ENCODE measurements at places on chromosomes 12 and 14.
A peak's percentile ranks its signal among the peaks of the same experiment; 100 is the strongest.

DNA sequence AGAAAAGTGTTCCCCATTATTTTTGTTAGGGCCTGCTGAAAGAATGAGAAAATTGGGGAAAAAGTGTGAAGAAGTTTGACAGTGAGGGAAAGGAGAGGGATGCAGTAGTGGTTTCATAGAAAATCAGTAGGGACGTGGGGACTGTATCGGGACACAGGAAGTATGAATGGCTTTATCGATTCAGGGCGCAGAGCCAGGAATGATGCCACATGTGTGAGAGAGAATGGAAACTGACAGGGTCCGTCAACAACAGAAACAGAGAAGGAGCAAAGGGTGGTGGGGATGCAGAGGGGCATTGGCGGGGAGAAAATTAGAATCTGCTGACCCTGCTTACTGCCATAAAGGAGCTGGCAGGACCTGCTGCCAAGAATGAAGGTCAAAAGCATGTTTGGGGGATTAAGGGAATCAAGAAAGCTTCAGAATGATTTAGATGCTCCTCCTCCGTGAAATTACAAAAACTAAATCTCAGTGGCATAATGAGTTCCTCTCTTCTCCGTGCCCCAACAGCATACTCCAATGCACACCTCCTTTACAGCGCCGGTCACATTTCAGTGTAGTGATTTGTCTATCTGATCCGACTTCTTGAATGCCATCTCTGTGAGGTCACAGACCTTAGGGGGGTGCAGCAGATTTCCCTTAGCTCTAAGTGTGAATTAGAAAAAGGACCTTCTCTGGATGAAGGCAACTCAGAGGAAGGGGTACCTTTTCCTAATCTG lies 92.6 kb downstream of the EMP1 start:
- no peak for DNase-seq

DNA sequence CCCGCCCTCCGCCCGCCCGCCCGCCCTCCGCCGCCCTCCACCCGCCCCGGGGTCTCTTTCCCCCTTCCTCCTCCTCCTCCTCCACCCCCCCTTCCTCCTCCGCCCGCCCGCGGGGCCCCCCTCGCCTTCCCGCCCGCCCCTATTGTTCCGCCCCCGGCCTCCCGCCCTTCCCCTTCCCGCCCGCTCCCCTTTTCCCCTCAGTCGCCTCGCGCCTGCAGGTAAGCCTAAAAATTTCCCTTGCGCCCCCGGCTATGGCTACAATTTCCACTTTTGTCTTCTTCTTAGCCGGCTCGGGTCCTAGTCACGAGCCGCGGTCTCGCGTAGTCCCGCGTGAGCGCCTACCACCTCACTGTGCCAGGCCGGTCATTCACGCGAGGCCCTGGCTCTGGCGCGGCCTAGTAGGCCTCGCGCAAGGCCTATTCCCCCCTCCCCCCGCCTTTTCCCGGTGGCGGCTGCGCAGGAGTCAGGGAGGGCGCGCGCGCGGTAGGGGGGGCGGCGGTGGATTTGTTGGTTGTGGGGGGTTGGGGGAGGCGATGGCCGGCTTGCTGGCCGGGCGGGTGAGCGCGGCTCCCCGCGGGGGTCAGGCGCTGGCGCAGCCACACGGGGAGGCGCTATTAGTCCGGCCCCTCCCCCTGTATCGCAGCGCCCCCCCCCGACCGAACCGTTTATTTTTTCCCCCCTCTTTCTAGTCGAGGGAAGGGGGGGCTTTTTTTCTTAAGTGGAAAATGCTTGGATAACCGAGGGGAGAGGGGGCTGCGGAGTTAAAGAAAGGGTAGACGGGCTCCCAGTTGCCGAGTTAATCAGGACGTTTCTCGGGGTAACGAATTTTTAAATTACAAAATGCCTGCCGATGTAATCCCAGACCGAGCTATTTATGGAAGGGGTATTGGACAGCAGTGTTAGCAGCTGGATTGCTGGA lies 516 bp downstream of the PCBP2 start:
- DNase-seq = peak; percentile 96

DNA sequence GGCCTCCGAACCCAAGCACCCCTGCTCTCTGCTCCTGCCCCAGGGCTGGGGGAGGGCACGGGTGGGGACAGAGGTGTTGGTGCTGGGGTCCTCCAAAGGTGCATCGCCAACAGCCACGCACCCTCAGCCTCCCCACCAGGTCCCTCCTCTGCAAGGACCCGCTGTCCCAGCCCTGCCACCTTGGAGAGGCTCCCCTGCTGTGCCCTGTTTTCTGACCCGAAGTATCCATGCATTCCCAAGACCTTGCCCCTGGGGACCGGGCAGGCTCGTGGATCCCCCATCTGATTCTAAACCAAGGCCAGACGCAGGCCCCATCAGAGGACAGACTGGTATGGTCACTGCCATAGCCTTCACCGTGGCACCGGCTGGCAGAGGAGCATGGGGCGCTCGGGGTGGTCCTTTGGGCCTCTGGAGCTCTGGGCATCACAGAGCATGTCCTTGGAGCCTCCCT lies 22.7 kb upstream of the BEGAIN start:
- DNase-seq = no peak

DNA sequence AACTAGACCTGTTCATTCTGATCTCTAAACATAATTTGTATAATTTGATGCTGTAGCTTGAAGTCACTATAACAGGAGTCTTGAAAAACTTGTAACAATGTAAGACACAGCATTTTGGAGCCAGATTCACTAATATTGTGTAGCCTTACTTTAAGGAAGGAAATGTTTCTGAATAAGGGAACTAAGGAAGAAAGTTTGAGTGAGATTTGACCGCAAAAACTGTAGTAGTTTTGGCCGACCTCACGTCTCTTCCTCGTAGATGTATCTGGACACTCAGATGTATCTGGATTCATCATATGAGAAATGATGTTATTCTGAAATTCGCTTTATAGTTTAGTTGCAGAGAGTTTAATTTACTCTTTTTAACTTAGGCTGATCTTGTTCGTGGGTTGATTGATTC lies 13.9 kb upstream of the DNAH10 start:
- DNase-seq = no peak

DNA sequence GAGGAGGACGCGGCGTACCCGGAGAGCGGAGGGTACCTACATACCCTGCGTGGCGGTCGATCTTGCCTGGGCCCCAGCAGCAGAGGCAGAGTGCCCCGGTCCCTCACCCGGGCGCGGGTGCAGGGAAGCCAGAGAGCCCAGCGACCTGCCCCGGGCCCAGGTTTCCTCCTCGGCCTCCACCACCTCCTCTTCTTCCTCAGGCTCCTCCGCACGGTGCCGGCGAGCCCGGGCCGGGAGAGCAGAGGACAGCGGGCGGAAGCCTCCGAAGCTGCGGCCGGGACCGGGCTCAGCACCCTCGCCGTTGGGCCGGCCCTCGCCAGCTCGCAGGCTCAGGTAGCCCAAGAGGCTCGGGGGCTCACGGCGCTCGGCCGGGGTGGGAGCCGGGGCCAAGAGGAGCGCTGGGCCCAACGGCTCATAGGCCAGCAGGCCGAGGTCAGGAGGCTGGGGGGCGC lies 6.6 kb downstream of the ZNF219 start:
- no peak for DNase-seq

GRCh38 chr12:75783093-75783877 lies 248.3 kb downstream of the PHLDA1 start:
- peak; percentile 53 for DNase-seq

DNA sequence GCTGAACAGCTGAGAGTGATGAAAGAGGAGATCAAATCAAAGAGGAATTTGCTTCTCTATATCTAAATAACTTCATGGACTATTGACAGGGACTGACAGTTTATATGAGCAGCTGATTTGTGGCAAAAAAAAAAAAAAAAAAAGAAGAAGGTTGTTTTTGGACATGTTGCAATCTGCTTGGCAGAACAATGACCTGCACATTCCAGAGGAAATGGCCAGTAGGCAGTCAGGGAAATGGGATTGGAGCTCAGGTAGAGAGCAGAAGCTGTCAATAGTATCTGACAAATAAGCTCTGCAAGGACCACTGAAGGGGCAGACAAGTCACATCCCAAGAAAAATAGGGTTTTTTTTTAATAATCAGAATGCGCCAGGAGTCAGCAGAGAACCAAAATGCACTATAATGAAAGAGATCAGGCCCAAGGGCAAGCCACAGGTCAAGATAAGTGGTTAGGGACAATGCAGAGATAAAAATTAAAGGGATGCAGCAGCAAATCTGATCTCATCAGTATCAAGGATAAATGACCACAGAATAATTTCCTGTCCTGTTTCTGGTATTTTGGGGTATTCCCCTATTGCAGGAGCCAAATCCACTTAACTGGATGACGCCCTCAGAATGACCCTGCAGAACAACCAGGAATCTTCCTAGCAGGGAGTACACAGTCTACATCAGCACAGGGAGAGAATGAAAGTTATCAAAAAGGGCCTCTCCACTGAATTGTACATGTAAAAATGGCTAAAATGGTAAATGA lies 22.6 kb upstream of the DUSP16 start:
- DNase-seq = no peak

GRCh38 chr12:4432878-4433744 lies 12.5 kb downstream of the FGF6 start:
- peak; percentile 37 for DNase-seq

DNA sequence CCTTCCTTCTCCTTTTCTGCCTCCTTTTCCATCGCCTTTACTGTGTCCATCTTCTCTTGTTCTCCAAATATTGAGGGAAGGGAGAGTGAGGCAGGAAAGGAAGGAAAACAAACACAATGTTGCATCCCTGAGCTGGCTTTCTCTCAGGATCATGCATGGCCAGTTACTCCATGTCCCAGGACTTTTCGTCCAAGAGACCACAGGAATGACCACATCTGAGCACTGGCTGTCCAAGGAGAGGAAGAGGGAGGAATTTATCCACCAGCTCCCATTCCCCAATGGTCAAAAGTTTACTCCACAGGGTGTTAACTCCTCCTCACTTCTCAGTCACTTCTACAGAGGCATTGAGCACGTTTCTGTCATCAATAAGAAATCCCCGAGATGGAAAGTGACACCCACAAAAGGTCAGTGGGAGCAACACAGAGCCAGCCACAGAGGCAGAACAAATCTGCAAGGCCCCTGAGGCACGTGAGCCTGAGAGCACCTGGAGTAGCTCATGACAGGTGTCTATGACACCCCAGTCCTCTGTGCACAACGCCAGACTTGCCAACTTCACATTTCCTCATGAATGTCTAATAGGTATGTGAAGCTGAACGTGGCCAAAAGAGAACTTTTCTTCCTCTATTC lies 177.3 kb upstream of the NUDT4 start:
- no peak for DNase-seq

DNA sequence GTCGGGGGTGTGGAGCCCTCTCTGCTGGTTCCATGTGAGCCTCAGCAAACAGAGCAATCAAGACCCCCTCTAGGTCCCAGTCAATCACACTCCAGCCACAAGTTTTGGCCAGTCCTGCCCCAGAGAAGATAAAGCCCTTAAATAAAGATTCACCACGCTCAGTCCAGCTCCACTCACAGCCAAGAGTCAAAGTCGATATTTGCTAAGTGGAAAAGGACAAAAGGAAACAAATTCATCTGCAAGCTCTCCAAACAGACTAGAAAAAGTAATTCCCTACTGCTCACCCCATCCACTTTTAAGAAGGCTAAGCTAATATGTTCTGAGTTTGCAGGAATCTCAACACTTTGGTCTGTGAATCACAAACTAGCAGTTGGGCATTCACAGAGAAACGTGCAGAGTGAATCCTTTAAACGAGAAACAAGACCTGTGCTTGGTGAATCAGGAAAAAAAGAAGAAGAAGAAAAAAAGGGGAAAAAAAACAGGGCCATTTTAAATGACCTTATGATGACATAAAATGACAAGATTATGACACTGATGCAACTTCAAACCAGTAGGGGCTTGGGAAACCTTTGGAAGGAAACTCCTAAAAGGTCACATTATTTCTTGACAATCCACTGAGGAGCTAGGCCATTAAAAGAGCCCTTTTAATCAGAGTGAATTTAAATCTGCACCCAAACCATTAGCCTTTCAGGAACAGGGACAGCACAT lies 41.8 kb upstream of the FOXN3 start:
- DNase-seq = no peak

- no peak for DNase-seq
These were observed 85.0 kb downstream of the CRADD start for GRCh38 chr12:93762059-93762719.

DNA sequence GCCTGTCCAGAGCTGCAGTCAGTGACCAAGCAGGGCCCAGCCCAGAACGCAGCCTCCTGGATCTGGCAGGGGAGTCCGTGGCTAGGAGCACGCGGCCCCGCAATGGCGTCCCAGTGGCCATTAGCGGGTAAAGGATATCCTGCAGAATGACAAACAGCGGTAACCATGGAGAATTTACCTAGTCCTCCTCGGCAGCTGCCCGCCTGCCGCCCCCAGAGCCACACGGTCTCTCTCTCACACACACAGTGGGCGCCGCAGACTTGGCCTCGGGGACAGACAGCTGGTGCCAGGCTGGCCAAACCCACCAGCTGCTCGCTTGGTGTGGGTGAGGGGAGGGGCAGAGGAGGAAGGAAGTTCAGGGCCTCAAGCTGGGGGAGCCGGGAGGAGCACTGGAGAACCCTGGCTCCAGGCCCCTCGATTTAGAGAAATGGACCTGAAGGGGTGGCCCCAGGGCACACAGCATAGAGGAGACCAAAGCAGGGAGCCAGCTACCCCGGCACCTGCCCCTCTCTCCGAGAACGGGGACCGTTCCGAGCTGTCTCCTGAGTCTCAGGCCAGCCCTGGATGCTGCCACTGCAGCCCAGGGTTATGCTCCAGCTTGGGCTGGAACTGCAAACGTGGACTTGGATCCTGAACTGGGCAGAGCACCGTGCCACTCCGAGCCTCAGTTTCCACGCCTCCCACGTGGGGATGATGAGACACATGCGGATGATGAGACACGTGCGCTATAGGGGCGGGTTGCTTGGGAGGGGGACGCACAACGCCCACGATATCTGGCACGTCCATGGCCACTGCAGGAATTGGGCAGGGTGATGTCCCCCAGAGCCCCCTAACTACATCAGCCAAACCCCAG lies 3.4 kb downstream of the CDK2AP1 start:
- DNase-seq = peak; percentile 55

DNA sequence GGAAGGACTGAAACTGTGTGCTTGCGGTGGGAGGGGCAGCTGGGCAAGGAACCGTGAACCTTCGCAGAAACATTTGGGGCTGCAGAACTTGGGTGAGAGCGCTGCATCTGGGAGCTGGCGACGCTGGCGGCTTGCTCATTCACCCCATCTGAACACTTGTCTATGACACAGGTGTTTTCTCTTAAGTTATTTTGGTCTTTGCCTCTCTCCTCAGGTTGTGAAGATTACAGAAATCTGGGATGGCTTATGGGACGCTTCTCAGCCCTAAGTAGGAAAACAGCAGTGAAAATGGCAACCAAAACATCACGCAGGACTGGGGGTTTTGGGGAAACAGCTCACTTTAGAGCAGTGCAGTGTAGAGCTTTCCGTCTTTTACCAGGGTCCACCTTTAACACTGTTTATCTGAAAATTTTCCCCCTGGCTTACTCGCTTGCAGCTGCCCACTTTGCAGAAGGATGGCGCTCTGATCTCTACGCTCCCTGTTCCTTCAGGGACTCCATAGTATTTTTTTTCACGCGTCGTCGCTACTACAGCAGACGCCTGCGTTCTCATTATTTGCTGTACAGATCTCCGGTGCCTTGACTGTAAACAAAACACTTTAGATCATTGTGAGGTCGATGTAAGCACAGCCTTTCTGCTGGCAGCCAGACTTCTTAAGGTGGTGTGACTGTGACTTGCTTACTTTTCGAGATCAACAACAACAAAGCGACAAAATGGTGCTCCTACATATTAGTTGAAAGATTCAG lies 2.7 kb upstream of the CDKN1B start:
- DNase-seq = no peak

GRCh38 chr14:73616831-73617230 lies 4.5 kb downstream of the ACOT6 start:
- no peak for DNase-seq
